ENCODE measurements at places on chromosomes 11 and 22.

- DNase-seq, result no peak
These were observed 12.9 kb downstream of the KCNJ11 start for GRCh38 chr11:17375547-17375946.

DNA sequence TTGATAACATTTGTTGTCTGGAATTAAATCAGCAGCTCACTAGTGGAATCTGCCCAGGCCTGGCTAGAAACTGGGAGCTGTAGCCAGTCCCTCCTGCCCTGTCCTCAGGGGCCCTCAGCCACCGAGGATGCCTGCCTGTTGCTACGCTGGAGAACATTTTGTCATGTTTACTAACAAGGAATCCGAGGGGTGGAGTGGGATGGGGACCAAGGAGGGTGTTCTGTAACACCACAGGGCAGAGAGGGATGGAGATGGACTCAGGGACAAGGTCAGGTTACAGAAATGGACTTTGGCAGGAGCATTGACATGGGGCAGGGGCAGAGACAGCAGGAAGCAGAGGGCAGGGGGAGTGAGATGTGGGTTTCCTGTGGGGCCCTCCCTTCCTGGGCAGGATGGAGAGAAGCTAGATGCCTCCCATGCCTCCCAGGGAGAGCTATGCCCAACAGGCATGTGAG lies 45.8 kb upstream of the AMPD3 start:
- DNase-seq, result no peak

- DNase-seq, result no peak
These were observed 48.4 kb upstream of the KCNQ1OT1 start for GRCh38 chr11:2748061-2748813.

GRCh38 chr11:117521974-117522373 lies 194.3 kb downstream of the CEP164 start:
- no peak for DNase-seq

DNA sequence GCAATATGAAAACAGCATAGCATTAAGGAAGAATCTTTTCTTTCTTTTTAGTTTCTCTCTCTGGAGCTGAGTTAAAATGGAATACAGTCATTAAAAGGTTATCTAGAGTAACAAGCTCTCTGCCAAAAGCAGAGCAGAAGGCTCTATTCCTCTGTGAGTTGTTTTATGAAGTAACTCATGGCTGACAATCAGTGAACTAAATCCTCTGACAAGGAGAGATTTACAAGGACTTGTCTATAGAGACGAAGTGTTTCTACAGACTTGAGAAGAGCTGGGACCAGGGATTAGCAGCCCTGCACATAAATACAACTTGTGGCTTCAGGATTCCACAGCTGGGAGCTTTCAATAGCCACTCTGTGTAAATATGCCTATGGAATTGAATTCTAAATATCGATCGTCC lies 192.5 kb upstream of the RAG2 start:
- DNase-seq, result no peak

DNA sequence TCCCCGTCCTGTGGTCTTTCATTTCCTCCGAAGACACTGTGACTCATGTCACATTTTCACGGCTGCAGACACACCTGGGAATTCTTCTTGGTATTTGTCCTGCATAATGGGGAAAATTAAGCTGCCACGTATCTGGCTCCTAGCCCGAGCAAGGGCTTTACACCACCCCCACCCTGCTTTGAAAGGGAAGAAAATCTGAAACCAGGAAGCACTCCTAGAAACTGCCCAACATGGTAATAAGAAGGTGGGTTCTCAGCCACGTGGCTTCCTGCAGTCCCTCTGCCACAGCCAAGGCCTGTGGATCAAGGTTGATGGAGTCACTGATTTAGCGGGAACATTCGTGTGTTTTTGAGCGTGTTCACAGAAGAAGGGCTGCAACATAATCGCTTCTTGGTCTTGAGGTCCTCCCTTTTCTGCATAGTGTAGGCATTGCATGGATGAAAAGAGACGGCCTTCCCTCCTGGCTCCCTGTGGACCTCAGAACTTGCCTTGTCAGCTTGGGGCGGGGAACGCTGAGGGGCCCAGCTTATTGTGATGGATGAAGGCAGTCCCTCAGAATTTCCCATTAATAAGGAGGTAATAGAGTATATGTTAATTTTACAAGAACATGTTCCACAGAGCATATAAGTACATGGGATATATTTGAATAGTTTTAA lies 292.0 kb downstream of the NTM start:
- no peak for DNase-seq

DNA sequence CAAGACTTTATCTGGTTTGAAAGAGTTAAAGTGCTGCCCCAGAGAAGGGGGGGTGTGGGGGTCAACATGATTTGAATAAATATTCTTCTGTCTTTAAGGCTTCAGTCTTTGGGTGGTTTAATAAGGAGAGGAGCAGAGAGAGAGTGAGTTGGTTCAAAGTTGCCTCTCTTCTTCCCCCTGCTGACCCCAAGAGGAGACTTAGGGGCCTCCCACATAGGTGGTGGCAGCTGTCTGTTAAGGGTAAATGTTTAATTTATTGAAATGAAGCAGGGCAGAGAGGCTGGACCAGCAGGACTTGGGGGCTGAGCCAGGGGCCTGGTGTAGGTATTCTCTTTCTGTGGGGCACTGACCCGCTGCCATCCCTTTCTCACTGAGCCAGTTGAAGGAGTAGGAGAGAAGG lies 5.5 kb downstream of the POU2F3 start:
- DNase-seq, result no peak

Data from activated T-helper 1 cell treated with anti-CD3 and anti-CD28 coated beads, Interleukin-12 subunit alpha, Interleukin-12 subunit beta, Interleukin-2, Interleukin-4 antibody, amounts not matched to agents 30 ng/mL and 10 ng/mL and 1 ng/mL, durations not matched to agents 14 hours and 24 hours and 36 hours (primary cell).